Renal cortex interstitium (tissue), 15 donors: ENCODE measurements at places on chromosomes 1 and 21.

DNA sequence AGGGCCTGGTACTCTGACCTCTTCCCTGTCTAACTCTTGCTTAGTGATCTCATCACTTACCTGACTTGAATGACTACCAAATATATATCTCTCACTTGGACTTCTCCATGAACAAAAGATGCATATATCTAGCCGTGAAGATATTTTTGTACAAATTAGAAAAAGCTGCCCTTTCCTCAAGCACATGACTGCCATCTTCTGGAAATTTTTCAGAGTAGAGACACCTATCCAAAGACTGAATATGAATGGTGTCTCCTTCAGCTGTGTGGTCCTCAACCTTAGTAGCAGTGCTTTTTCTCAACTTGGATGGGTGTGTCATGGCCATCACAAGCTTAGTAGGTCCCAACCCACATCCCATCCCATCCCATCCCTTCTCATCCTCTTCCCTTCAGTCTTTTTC lies 142.3 kb downstream of the DNM3 start:
- no peak for DNase-seq

DNA sequence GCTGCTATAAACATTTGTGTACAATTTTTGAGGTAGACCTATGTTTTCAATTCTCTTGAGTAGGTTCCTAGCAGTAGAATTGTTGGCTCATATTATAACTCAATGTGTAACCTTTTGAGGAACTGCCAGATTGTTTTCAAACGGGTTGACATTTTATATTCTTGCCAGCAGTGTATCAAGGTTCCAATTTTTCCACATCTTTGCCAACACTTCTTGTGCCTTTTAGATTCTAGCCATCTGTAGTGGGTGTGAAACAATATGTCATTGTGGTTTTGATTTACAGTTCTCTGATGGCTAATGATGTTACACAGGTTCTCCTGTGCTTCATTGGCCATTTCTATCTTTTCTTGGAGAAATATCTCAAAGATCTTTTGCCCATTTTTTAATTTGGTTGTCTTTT lies 36.4 kb downstream of the MAP3K7CL start:
- no peak for DNase-seq

GRCh38 chr1:86207323-86207722 lies 50.8 kb upstream of the COL24A1 start:
- no peak for DNase-seq

DNA sequence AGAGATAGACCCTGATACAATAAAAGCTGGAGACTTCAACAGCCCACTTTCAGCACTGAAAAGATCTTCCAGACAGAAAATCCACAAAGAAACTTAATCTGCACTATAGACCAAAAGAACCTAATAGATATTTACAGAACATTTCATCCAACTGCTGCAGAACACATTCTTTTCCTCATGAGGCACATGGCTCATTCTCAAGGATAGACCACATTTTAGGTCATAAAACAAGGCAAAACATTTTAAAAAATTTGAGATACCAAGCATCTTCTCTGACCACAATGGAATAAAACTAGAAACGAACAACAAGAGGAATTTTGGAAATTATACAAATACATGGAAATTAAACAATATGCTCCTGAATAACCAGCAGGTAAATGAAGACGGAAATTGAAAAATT lies 15.0 kb upstream of the IL20 start:
- no peak for DNase-seq

DNA sequence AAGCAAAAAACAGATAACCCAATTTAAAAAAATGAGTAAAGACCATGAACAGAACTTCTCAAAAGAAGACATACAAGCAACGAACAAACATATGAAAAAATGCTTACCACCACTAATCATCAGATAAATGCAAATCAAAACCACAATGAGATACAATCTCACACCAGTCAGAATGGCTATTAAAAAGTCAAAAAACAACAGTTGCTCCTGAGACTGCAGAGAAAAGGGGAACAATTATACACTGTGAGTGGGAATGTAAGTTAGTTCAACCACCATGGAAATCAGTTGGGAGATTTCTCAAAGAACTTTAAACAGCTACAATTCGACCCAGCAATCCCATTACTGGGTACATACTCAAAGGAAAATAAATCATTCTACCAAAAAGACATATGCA lies 131.6 kb downstream of the PTGER3 start:
- DNase-seq = no peak

- no peak for DNase-seq
These were observed 8.8 kb upstream of the REN start for GRCh38 chr1:204174958-204175357.

DNA sequence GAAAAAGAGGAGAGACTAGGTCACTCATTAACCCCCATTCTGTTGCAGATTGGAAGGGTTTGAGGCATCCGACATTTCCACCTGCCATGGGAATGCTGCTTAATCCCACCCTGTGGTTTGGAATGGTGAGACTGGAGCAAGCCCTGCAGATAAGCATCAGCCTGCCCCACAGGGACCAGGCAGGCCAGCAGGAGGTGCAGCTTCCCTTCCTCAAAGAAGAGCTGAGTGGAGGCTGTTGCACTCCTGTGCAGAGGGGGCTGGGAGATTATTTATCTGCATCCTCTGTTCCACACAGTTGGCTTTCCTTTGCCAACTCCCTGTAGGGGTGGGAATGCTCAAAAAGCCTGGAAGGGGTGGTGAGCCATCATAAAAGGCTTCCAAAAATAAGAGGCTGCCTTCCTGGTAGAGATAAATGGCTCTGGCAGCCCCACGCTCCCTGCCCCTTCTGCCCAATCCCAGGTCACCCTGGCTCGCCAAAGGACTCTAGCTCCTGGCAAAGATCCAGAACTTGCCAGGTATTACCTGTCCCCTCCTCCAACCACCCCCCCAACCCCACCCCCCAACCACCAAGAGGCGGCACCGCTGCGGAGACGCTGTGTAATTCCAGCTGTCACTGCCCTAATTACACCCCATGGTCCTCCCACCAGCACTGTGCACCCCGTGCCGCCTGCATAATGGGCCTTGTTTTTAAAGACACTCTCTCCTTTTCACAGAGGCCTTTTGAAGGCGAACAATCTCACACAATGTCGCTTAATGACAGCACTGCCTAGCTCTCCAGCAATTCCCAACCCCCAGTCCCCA lies 83.0 kb upstream of the ZC3H12A start:
- no peak for DNase-seq

- no peak for DNase-seq
These were observed 27.9 kb downstream of the UTP25 start for GRCh38 chr1:209855623-209856022.

DNA sequence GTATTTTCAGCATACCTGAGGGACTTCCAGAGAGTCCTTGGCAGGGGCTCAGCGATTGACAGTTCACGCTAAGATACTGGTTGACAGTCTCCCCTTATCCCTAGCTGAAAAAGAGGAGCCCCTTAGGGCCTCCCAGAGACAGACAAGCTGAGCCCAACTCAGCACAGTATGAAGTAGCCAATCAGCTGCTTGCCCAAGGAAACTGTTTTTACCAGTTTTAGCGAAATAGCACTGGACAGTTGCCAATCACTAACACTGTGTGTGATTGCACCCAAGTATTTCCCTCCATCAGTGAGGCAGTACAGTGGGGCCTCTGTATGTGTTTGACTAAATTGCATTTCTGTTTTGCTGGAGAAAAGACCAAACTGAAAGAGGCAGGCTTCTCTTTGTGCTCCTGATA lies 27.0 kb downstream of the KHDRBS1 start:
- no peak for DNase-seq

DNA sequence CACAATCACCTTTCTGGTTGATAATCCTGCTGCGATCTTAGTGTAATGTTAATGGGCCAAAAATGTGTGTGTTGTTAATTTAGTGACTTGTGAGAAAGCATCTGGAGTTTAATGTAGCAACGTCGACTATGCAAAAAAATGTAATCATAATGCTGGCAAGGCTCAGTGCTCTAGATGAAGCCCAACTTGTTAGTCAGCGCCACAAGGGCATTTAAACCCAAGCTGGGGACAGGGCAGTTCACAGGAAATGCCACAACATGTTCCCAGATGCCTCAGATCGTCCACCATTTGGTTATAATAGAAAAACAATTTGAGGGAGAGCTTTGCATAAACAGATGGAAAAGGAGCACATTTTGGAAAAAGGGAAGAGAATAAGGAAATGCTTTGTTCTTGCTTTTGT lies 585.4 kb upstream of the PLXNA2 start:
- no peak for DNase-seq

GRCh38 chr1:90335558-90335957 lies 340.6 kb downstream of the ZNF326 start:
- DNase-seq = no peak

- no peak for DNase-seq
These were observed 115.7 kb downstream of the RGL1 start for GRCh38 chr1:183920651-183921050.

DNA sequence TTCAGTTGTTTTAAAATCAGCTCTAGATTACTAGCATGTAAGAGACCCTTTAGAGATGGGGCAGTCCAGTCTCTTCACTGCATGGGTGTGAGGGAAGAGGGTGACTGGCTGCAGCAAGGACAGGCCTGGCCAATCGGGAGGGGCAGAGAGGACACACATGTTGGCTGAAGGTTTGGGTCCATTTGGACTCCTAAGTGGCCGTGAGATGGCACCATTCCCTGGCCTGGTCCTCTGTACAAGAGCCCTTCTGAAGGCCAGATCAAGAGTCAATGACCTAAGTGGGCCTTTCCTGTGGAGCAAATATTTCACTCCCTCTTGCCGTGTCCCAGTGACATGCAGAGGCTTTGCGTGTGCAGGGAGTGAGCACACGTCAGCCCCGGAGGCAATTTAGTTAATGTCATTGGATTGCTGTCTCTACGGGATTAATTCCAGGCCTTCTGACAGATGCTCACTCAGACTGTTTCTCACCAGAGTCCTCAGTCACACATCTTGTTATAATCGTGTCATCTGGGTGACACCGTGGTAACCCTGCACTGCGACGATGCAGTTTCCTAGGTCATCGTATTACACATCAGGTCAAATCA lies 613.0 kb downstream of the NPHP4 start:
- no peak for DNase-seq

- no peak for DNase-seq
These were observed 39.1 kb downstream of the USP25 start for GRCh38 chr21:15768853-15769252.

DNA sequence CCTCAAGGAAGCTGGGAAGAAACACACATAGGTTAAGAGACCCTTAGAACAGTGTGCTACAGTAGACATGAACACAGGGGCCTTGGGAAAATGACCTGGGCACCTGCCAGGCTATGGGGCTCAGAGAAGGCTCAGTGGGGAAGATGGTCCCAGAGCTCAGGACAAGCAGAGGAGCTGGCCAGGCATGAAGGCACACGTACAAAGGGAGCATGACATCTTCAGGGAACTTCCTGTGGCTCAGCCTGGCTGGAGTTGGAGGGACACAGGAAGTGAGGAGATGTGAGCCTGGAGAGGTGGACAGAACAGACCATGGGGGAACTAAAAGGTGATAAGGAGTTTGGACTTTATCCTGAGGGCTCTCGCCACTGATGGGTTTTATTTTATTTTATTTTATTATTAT lies 3.8 kb upstream of the SLC50A1 start:
- no peak for DNase-seq

GRCh38 chr1:231724041-231724440 lies 97.5 kb downstream of the DISC1 start:
- DNase-seq = no peak

- DNase-seq = no peak
These were observed 4.8 kb downstream of the ETV3 start for GRCh38 chr1:157133426-157133825.

GRCh38 chr1:203281851-203282661 lies 23.3 kb upstream of the BTG2 start:
- DNase-seq = no peak

DNA sequence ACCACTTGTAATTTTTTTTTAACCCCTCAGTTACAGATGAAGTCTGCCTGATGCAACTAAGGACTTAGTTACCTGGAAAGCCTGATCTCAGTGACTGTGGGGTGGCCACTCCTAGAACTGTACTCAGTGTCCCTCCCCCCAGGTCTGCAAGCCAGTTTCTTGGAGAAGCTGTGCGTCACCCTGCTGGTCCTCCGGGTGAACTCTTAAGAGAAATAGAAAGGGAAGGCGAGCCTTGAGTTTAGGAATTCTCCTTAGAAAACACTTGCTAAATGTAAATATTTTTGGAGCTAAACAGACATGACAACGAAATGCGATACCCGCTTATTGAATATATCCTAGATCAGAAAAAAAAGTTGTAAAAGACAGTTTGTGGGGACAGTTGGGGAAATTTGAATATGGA lies 730 bp downstream of the SLC16A4 start:
- DNase-seq = no peak

GRCh38 chr1:195019385-195019784 lies 1588.9 kb downstream of the KCNT2 start:
- DNase-seq = no peak

- peak; percentile 59 for DNase-seq
These were observed 39.0 kb downstream of the MRPL39 start for GRCh38 chr21:25568246-25568645.

- no peak for DNase-seq
These were observed 29.1 kb downstream of the MAP3K21 start for GRCh38 chr1:233356705-233356987.

- DNase-seq = no peak
These were observed 121.0 kb upstream of the TSPAN2 start for GRCh38 chr1:115210302-115210711.

GRCh38 chr21:25385911-25386474 lies 221.3 kb downstream of the MRPL39 start:
- DNase-seq = peak; percentile 71

GRCh38 chr1:119367432-119368124 lies 1.0 kb upstream of the HAO2 start:
- no peak for DNase-seq

GRCh38 chr1:229190057-229190575 lies 80.8 kb upstream of the RAB4A start:
- no peak for DNase-seq

GRCh38 chr1:119483441-119484200 lies 23.4 kb upstream of the HSD3B1 start:
- no peak for DNase-seq
